ENCODE measurements at places on chromosomes 12 and 14. TPM values are rescaled to one million over a fixed set of nuclear protein-coding genes. Genes with fewer than 3 reads are reported as not detected.
A peak's percentile ranks its signal among the peaks of the same experiment; 100 is the strongest.

TAS2R8 gene
- total RNA-seq = not detected

DNA sequence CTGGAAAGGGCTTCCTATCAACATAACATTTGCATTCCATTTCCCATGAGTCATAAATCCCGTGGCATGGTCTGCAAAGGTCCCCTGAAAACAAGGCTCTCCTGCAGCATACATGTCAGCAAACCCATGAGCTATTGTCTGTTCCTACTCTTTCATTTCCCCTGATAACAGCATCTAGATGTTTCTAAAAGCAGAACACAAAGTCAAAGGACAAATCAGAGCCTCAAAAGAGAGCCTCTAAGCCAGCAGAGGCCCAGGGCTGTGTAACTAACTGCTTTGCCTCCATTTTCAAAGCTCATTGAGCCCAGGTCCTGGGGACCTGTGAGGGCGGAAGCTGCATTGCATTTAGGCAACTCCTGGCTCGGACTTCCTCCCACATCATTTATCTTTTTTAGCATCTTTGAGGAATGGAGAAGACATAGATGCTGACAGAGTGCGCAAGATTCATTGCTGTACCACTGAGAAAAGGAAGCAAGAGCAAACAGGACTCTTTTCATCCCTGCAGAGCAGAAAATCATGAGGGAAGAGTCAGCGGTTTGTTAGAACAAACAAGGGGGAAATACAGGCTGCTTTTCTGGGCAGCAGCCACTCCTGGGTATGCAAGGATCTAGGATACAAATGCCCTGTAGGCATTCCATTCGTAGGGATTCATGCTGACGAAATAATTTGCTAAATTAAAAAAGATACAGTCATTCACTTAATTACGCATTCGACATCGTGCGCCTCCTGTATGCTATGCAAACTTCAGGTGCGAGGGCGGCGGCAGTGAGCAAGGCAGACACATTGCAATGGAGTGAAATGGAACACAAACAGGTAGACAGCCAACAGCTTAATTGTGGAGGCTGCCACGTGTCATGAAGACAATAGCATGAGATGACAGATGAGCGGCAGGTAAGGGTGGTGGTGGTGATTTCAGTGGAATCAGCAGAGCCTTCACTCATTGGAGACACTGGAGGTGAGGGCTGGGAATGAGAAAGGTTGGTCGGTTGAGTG is 131.0 kb downstream of the TMEM132D start:
- H3K27me3 ChIP-seq = no peaks in the 10 kb centered on the region
- no peaks in the 10 kb centered on the region for H3K4me1 ChIP-seq
- H3K4me3 ChIP-seq = no peak overlapping the region
- H3K27ac ChIP-seq = no peak overlapping the region
- H3K36me3 ChIP-seq = no peaks in the 10 kb centered on the region

DNA sequence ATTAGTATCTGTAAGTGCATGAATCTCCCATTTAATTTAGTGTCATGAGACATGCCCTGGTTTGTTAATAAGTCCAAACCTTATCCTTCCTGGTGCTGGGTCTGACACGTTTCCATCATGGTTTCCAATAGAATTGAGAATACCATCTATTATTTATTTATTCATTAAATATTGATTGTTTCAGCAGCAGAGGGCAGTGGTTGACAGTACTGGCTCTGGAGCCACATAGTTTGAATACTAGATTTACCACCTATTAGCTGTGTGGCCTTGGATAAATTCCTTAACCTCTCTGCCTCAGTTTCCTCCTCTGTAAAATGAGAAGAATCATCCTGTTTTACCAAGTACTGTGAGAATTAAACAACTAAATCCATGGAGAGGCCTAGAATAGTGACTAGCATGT is 941 bp upstream of the STAB2 start:
- no peaks in the 10 kb centered on the region for H3K36me3 ChIP-seq
- H3K4me1 ChIP-seq = no peaks in the 10 kb centered on the region
- no peak overlapping the region for H3K4me3 ChIP-seq
- no peaks in the 10 kb centered on the region for H3K27me3 ChIP-seq

DNA sequence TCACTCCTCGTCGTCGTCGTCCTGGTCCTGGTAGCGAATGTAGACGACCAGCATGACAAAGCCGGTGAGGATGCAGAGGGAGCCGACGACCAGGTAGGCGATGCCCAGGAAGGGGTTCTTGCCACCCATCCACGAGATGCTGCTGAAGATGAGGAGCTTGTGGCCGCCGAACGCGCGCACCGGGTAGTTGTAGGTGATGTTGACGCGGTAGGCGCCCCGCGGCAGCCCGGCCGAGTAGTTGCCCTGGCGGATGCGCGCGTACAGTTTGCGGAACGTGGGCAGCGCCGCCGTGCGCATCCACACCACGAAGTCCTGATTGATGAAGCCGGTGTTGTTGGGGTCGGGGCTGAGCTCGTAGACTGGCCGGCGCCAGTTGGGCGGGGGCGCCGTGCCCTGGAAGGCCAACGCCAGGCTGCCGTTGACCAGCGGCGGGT is 1.0 kb downstream of the TMEM30B start:
- H3K36me3 ChIP-seq = no peaks in the 10 kb centered on the region
- peak overlapping the region; percentile 41 for H3K4me3 ChIP-seq
- peak overlapping the region; percentile 83 for H3K27ac ChIP-seq
- no peak for DNase-seq

- no peak overlapping the region for H3K4me3 ChIP-seq
- H3K27ac ChIP-seq = no peak overlapping the region
- no peaks in the 10 kb centered on the region for H3K27me3 ChIP-seq
- H3K4me1 ChIP-seq = peaks cover 26% of the 10 kb centered on the region
- DNase-seq = no peak
- H3K36me3 ChIP-seq = no peaks in the 10 kb centered on the region
These were observed 80.9 kb downstream of the SYNE2 start for GRCh38 chr14:63933711-63934110.

GRCh38 chr12:88945051-88945732 is 364.9 kb upstream of the KITLG start:
- H3K27ac ChIP-seq = no peak overlapping the region
- no peaks in the 10 kb centered on the region for H3K36me3 ChIP-seq
- DNase-seq = no peak
- no peaks in the 10 kb centered on the region for H3K27me3 ChIP-seq
- H3K4me1 ChIP-seq = no peaks in the 10 kb centered on the region

NINJ2 gene
- total RNA-seq = 8.6 TPM

PPP1R1A gene
- 26.1 TPM for total RNA-seq

GRCh38 chr14:77314539-77315457 is 5.9 kb downstream of the POMT2 start:
- H3K27me3 ChIP-seq = no peaks in the 10 kb centered on the region
- peaks cover 2% of the 10 kb centered on the region for H3K36me3 ChIP-seq
- peak overlapping the region; percentile 87 for H3K27ac ChIP-seq
- no peak overlapping the region for H3K4me3 ChIP-seq
- no peak for DNase-seq

CAPS2 gene
- 18.8 TPM for total RNA-seq

GRCh38 chr14:63301891-63302534 is 16.7 kb downstream of the GPHB5 start:
- no peaks in the 10 kb centered on the region for H3K4me1 ChIP-seq
- no peaks in the 10 kb centered on the region for H3K27me3 ChIP-seq
- no peak overlapping the region for H3K4me3 ChIP-seq
- no peaks in the 10 kb centered on the region for H3K36me3 ChIP-seq

DNA sequence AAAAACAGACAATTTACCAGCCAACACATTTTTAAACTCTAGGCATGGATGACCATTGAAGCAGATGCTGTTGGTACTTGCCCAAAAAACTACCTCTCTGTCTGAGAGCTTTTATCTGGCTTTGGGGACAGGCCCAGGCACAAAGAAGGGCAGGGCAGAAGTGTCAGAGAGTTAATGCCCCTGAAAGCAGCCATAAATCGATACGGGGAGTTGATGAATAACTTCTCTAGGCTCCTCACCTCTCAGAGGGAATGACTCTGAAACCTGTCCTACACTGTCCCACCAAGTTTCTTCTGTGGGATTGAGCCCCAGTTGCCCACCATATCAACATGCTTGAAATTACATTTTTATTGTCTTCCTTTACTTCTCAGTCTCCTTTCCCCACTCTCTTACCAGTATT is 113.0 kb upstream of the DAAM1 start:
- H3K27me3 ChIP-seq = no peaks in the 10 kb centered on the region
- no peak overlapping the region for H3K27ac ChIP-seq
- no peak overlapping the region for H3K4me3 ChIP-seq

DNA sequence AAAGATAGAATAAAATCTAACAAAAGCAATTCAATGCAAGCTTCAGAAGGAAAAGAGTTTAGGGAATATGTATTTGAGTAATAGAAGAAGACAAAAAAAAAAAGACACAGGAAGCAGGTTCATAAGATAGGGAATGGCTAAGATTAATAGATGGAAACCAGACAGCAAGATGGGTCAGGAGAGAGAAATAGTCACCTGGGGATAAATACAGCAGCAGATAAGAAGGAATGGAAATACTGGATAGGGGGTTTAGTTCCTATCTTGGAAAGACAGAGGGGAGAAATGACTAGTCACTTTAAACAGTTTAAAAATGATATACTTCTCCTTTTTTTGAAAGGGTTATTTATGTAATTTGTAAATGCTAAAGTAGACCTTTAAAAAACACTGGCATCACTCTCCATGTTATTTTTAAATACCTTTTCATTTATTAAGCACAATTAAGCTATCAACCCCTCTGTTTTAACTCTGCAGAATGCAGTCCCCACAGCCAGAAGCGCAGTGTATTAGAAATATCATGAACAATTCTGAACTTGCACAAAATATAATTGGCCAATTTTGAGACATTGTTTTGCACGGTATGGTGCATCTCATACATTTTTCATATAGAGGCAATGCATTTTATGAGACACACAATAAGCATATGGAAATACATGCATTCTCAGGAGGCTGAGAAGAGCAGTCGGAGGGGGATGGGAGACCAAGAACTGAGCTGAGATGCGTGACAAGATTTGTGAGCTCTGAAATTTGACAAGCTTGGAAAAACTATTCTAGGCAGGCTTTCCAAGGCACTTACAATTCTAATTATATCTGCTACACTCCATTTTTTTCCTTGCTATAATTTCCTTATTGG is 303.4 kb upstream of the PRICKLE1 start:
- no peaks in the 10 kb centered on the region for H3K36me3 ChIP-seq
- no peak overlapping the region for H3K27ac ChIP-seq
- H3K4me1 ChIP-seq = no peaks in the 10 kb centered on the region
- H3K4me3 ChIP-seq = no peak overlapping the region

- no peaks in the 10 kb centered on the region for H3K36me3 ChIP-seq
- no peaks in the 10 kb centered on the region for H3K4me1 ChIP-seq
- H3K27ac ChIP-seq = no peak overlapping the region
- no peak for DNase-seq
- no peaks in the 10 kb centered on the region for H3K27me3 ChIP-seq
These were observed 59.7 kb downstream of the MGAT4C start for GRCh38 chr12:86196465-86196864.

KLHL33 gene
- 4.5 TPM for total RNA-seq

MANSC4 gene
- total RNA-seq = 0.78 TPM

GRCh38 chr12:19925841-19926240 is 442.5 kb upstream of the PDE3A start:
- no peaks in the 10 kb centered on the region for H3K4me1 ChIP-seq
- no peak overlapping the region for H3K4me3 ChIP-seq
- no peaks in the 10 kb centered on the region for H3K36me3 ChIP-seq
- no peaks in the 10 kb centered on the region for H3K27me3 ChIP-seq
